ENCODE measurements at places on chromosomes 5 and 9. TPM values are rescaled to one million over a fixed set of nuclear protein-coding genes. Genes with fewer than 3 reads are reported as not detected.

DNA sequence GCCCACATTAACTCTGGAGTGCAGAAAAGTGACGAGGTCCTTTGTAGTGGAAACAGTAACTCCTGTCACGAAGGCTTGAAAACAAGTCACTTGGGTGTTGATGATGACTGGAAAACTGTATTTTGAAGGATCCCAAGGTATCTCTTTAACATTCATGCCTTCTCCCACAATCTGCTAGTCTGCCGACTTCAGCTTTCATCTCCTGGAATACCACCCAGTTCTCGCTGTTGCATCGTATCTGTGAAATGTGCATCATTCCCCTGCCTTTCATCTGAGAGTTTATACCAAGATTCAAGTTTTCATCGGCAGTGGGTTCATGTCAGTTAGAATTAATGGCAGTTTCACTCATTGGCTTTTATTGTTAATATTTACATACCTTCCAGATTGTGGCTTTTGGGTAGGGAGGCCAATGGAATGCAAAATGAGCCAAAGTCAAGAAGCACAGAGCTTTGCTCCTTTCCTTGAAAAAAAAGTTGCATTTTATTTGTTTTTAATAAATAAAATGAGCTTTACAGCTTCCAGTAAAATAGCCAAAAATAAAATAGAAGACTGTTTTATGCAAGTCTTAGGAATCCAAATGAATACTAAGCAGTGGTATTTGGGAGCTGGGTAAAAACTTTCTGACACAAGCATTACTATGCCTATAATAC lies 575.2 kb upstream of the WWC1 start:
- H3K4me1 ChIP-seq: no peaks in the 10 kb centered on the region
- no peak for DNase-seq
- no peaks in the 10 kb centered on the region for H3K27me3 ChIP-seq
- no peak overlapping the region for H3K4me3 ChIP-seq

ZCCHC7 gene
- 8.1 TPM for total RNA-seq

DNA sequence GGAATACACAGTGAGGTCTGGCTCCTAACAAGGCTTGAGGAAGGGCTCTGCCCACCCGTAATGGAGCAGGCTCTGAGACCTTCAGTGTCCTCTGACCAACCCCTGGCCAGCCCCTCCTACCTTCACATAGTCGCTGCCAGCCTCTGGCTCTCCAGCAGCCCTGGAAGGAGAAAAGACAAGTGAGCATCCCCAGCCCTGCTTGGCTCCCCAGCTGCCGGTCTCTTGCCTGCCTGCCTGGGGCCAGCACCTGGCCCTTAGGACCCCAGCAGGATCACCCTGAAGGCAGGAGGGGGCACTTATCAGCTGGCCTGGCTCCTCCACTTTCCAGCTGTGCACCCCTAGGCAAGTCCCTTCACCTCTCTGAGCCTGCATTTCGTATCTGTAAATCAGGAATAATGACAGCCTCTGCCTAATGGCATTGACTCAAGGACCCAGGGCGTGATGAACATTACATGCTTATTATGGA lies 16.9 kb downstream of the SH2D3C start:
- H3K27ac ChIP-seq: peak overlapping the region; percentile 93
- peaks cover 91% of the 10 kb centered on the region for H3K4me1 ChIP-seq
- H3K36me3 ChIP-seq: no peaks in the 10 kb centered on the region
- H3K27me3 ChIP-seq: peaks cover 36% of the 10 kb centered on the region
- H3K4me3 ChIP-seq: peak overlapping the region; percentile 65

GRCh38 chr9:3768286-3768685 lies 242.5 kb upstream of the RFX3 start:
- H3K4me1 ChIP-seq: no peaks in the 10 kb centered on the region
- no peak overlapping the region for H3K4me3 ChIP-seq
- H3K36me3 ChIP-seq: no peaks in the 10 kb centered on the region

DNA sequence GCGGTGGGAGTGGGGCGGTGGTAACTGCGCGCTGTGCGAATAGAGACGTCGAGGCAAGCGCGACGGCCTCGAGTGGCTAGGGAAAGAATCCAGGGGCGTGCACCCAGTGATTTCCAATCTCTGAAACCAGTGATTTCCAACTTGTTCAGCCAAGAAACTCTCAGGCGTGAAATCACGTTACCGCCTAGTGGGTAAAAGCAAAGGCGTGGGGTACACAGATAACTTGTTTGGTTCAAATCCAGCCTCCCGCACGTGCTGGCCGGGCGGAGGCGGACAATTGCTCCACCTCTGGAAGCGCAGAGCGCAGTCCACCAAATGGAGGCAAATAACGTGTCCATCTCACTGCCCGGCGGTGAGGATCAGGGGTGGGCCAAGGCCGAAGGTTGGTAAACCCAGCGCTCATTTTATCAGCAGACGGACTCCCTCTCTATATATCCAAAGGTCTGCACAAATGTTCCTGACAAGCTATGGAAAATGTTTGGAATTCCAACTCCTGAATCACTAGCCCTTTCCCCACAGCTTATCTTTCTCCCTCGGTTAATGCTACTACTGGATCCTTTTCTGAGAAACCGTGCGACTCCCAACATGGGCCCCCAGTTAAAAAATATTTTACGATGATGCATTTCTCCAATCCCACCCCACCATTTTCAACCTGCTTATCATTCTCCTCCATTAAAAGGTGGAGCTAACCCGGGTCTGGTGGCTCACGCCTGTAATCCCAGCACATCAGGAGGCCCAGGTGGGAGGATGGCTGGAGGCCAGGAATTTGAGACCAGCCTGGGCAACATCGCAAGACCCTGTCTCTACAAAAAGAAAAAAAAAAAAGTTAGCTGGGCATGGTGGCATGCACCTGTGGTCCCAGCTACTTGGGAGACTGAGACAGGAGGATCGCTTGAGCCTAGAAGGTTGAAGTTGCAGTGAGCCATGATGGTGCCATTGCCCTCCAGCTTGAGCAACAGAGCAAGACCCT lies 950 bp upstream of the FNBP1 start:
- H3K4me1 ChIP-seq: peaks cover 48% of the 10 kb centered on the region
- H3K4me3 ChIP-seq: peak overlapping the region; percentile 99
- DNase-seq: peak; percentile 44
- H3K27ac ChIP-seq: peak overlapping the region; percentile 96
- no peaks in the 10 kb centered on the region for H3K27me3 ChIP-seq

DNA sequence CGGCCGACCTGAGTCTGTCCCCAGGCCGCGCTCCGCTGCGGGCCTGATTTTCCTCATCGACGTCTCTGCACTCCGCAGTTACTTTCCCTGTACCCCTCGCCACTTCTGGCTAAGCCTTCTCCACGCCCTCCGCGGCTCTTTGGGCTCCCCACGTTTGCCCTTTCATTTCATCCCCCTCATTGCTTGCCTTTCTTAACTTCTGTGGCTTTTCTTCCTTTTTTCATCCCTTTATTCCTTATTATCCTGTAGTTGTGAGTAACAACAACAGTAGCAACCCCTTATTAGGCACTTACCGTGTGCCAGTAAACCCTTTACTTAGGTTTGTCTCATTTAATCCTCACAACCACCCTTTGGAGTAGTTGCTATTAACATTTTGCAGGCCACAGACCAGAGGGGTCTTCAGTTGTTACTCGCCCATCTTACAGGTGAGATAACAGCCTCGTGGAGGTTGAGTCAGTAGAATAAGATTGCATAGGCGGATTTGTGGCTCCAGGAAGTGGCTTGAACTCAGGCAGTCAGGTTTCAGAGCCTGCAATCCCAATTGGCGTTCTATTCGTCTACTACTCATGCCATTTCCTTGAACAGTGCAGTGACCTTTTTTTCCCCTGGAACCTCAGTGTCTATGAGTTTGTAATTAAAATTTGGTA lies 724 bp downstream of the TCERG1 start:
- H3K36me3 ChIP-seq: no peaks in the 10 kb centered on the region
- H3K27me3 ChIP-seq: no peaks in the 10 kb centered on the region
- H3K4me1 ChIP-seq: peaks cover 43% of the 10 kb centered on the region
- DNase-seq: no peak
- H3K27ac ChIP-seq: peak overlapping the region; percentile 88

- no peaks in the 10 kb centered on the region for H3K4me1 ChIP-seq
- no peak overlapping the region for H3K4me3 ChIP-seq
- H3K27me3 ChIP-seq: no peaks in the 10 kb centered on the region
- DNase-seq: no peak
- no peak overlapping the region for H3K27ac ChIP-seq
These were observed 114.8 kb downstream of the FGF18 start for GRCh38 chr5:171534043-171534895.

GRCh38 chr5:147309621-147310020 lies 74.8 kb downstream of the STK32A start:
- H3K4me1 ChIP-seq: no peaks in the 10 kb centered on the region
- H3K36me3 ChIP-seq: no peaks in the 10 kb centered on the region

DNA sequence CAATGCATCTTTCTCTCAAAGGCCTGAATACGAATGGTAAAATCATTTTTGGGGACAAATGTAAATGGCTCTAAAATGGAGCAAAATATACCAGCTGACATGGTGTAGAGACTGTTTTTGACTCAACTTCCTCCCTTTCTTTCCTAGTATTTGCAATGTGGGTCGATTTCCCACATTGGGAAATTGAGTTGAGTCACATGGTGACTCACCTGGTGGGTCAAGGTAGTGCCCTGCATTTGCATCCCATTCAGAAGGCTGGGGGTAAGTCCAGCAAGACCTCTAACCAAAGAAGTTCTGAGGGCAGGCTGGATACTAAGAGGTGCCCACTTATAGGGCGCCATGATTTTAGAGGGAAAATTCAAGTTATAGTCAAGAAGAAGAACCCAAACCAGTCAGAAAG lies 179.6 kb upstream of the MPDZ start:
- no peaks in the 10 kb centered on the region for H3K27me3 ChIP-seq
- H3K4me3 ChIP-seq: no peak overlapping the region
- no peak for DNase-seq

DNA sequence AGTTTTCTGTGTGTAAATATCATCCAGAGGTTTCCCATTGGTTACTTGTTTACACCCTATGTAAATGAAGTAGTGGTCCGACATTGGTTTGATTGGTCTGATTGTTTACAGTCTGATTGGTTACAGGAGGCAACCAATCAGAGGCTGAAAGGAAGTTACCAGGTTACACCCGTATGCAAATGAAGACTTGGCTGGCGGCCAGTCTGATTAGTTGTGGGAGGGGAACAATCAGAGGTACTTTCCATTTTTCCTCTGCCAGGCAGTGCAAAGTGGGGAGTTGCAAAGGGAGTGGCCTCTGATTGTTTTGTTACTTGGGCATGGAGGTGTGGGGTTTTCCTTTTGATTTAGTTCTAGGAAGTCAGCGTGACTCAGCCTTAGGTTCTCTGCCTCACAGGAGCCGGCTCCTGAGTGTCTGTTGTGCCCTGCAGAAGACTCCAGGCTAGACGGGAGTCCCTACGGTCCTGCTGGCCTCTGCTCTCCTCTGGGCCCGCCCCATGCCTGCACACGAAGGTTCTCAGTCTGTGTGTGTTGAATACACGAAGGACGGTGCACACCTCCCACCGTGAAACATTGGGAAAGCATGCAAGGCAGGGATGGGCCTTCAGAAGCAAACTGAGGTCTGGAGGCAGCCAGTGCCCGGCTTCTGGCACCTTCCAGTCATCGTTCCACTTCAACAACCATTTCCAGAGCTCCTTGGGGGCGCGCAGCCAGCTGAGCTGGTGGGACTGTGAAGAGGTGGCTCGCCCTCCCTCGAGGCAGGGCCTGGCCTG lies 42.9 kb downstream of the OLFM1 start:
- no peaks in the 10 kb centered on the region for H3K36me3 ChIP-seq
- H3K4me1 ChIP-seq: no peaks in the 10 kb centered on the region
- peaks cover 94% of the 10 kb centered on the region for H3K27me3 ChIP-seq
- H3K27ac ChIP-seq: no peak overlapping the region
- DNase-seq: no peak

GRCh38 chr5:31273631-31274378 lies 80.3 kb downstream of the CDH6 start:
- DNase-seq: no peak
- peaks cover 18% of the 10 kb centered on the region for H3K27me3 ChIP-seq
- peak overlapping the region; percentile 48 for H3K4me3 ChIP-seq
- peak overlapping the region; percentile 49 for H3K27ac ChIP-seq
- H3K36me3 ChIP-seq: no peaks in the 10 kb centered on the region

POLE3 gene
- total RNA-seq: 22.5 TPM

ERBIN gene
- 38.0 TPM for total RNA-seq

GRCh38 chr5:126878085-126878484 lies 101.1 kb downstream of the LMNB1 start:
- DNase-seq: no peak
- H3K27ac ChIP-seq: no peak overlapping the region
- no peaks in the 10 kb centered on the region for H3K27me3 ChIP-seq
- H3K4me3 ChIP-seq: no peak overlapping the region
- peaks cover 24% of the 10 kb centered on the region for H3K4me1 ChIP-seq
